ENCODE measurements at places on chromosomes 5 and 9.
A peak's percentile ranks its signal among the peaks of the same experiment; 100 is the strongest.

- no peak for DNase-seq
Measured at GRCh38 chr9:111663301-111663823, 2.0 kb downstream of the GNG10 start.

DNA sequence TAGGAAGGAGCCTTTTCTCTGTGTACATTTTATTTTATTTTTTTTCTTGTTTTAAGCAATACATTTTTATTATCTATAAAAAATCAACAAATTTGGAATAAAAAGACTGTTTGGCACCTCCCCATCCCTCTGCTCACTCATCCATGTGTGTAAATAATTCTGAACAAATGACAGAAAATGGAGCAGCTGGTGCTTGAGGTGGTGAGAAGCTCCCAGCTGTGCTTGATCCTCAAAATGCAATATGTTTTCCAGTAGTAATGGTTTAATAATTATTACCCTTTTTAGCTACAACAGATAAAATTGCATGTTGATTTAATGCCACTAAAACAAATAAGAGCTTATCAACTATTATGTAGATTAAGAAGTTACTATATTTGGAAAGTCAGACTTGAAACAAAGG, 132.5 kb downstream of the CDH18 start:
- DNase-seq = no peak

- no peak for DNase-seq
Measured at GRCh38 chr9:125559894-125560293, 147.1 kb downstream of the MAPKAP1 start.

DNA sequence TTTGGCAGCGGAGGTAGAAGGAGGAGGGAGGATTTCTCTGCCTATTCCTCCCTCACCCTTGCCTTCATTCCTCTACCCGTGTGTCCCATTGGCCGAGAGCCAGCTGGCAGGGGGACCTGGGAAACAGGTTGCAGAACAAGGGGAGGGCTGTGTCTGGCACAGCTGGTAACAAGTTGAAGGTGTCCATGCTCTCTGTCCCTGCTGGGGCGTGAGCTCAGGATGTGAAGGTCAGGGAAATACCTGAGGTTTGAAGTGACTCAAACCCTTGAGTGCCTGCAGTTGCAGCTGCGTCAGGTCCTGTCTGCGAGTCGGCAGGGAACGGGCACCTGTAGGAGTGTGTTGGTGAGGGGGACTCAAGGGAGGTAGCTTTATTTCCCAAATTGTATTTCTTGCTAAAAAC, 16.2 kb downstream of the MIGA2 start:
- DNase-seq = no peak

DNA sequence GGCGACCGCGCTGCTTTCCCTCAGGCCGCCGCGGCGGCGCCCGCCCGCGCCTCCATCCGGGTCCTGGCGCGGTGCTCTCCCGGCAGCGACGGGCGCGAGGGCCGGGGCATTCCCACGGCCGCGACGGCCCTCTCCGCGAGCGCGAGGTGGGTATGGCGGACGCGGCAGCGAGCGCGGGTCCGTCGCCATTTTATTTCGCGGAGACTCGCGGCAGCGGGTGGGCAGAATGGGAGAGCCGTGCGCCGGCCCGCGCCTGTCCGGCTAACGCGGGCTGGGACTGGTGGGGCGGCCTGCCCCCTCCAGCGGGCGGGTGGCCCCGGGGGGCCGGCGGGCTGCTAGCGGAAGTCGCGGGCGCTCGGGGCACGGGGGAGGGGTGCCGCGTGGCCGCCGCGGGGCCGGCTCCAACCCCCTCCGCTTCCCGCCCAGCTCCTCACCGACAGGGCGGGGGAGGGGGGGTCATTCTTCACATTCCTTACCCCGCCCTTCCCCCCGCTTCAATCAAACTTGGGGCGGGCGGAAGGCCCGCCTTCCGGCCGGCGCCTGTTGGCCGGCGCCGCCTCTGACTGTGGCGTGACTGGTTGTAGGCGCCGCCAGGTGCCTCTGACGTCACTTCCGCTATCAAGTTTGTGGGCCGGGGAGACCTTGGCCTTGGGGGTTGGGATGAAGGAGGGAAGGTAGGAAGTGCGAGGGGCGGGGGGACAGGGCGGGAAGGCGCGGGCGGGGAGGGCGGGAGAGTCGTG, 82.1 kb downstream of the PTPDC1 start:
- DNase-seq = peak; percentile 99

Measured in left hindlimb (tissue), 1 donor.